ENCODE measurements at places on chromosomes 2 and 18. TPM values are rescaled to one million over a fixed set of nuclear protein-coding genes. Genes with fewer than 3 reads are reported as not detected.
A peak's percentile ranks its signal among the peaks of the same experiment; 100 is the strongest.

Gene CCDC68
- 0.33 TPM for total RNA-seq

Gene DNAH7
- not detected for total RNA-seq

Gene HOXD12
- total RNA-seq = not detected

GRCh38 chr2:122692400-122693083, 937.1 kb downstream of the TSN start:
- no peak overlapping the region for H3K27ac ChIP-seq
- DNase-seq = no peak
- no peaks in the 10 kb centered on the region for H3K36me3 ChIP-seq
- no peaks in the 10 kb centered on the region for H3K4me1 ChIP-seq

DNA sequence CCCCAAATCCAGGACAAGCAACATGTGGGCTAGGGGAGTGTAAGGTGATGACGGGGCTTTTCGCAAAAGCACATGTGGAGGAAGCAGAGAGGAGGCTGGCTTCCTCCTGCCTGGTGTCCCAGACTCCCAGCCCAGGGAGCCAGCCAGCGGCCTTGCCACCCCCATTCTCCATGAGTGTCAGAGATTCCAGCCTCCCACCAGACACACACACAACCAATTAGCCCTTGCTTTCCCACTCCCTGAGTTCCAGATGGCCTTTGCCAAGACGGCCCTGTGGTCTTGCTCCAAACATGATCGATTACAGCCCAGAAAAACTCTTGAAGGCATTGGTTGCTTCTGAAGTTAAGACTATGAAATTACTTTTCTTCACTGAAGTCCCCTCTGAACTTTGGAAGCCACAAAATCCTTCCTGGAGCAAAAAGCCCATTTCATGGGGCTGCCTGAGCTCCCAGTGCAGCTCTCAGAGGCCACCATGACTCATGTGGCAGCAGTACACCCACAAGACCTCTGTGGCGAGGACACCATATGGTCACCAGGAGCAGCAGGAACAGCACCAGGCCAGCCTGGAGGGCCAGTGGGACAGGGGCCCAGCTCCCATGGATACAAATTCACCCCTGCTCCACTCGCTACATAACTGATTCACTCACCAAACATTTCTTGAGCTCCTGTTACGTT, 69.1 kb upstream of the PID1 start:
- H3K4me3 ChIP-seq = no peak overlapping the region
- no peak for DNase-seq
- no peaks in the 10 kb centered on the region for H3K36me3 ChIP-seq
- H3K4me1 ChIP-seq = no peaks in the 10 kb centered on the region
- H3K27ac ChIP-seq = no peak overlapping the region
- no peaks in the 10 kb centered on the region for H3K27me3 ChIP-seq

GRCh38 chr2:104584393-104584792, 269.5 kb upstream of the POU3F3 start:
- H3K36me3 ChIP-seq = no peaks in the 10 kb centered on the region
- no peak for DNase-seq
- no peak overlapping the region for H3K27ac ChIP-seq
- H3K4me3 ChIP-seq = no peak overlapping the region

GRCh38 chr18:21857871-21858270, 117.3 kb downstream of the MIB1 start:
- no peak for DNase-seq
- H3K27me3 ChIP-seq = no peaks in the 10 kb centered on the region
- H3K36me3 ChIP-seq = peaks cover 10% of the 10 kb centered on the region
- no peaks in the 10 kb centered on the region for H3K4me1 ChIP-seq
- H3K4me3 ChIP-seq = no peak overlapping the region

GRCh38 chr2:236580746-236581355, 11.2 kb downstream of the ACKR3 start:
- H3K27me3 ChIP-seq = no peaks in the 10 kb centered on the region
- peaks cover 9% of the 10 kb centered on the region for H3K36me3 ChIP-seq

GRCh38 chr2:209663139-209663538, 108.5 kb upstream of the UNC80 start:
- no peaks in the 10 kb centered on the region for H3K27me3 ChIP-seq
- H3K36me3 ChIP-seq = no peaks in the 10 kb centered on the region
- H3K4me1 ChIP-seq = no peaks in the 10 kb centered on the region
- no peak overlapping the region for H3K27ac ChIP-seq
- no peak for DNase-seq

- H3K27ac ChIP-seq = no peak overlapping the region
- no peak overlapping the region for H3K4me3 ChIP-seq
- DNase-seq = no peak
- no peaks in the 10 kb centered on the region for H3K27me3 ChIP-seq
- H3K36me3 ChIP-seq = no peaks in the 10 kb centered on the region
Observed at GRCh38 chr2:196128749-196129148, 42.6 kb downstream of the STK17B start.

DNA sequence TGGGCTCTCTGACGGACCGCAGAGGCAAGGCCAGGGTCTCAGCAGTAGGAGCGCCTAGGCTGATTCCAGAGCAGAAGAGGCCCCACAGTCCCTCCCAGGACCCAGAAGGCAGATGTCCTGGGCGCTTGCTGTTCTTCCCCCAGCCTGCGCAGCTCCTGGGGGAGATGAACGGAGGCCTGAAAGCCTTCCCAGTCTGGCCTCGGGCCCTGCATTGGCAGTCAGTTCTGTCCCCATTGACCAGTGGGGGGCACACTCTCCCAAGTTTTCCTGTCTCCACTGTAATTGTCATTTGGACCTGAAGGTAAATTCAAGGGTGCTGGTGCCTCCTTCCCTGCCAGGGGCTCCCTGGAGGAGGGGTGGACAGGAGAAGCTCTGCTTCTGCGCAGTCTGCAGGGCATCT, 345.7 kb downstream of the CYP26B1 start:
- H3K4me1 ChIP-seq = no peaks in the 10 kb centered on the region
- no peaks in the 10 kb centered on the region for H3K27me3 ChIP-seq
- H3K27ac ChIP-seq = no peak overlapping the region
- H3K36me3 ChIP-seq = no peaks in the 10 kb centered on the region
- no peak overlapping the region for H3K4me3 ChIP-seq
- DNase-seq = no peak

GRCh38 chr2:127373362-127374083, 14.3 kb downstream of the MAP3K2 start:
- H3K27ac ChIP-seq = no peak overlapping the region
- DNase-seq = no peak
- H3K27me3 ChIP-seq = no peaks in the 10 kb centered on the region
- no peaks in the 10 kb centered on the region for H3K36me3 ChIP-seq
- peaks cover 9% of the 10 kb centered on the region for H3K4me1 ChIP-seq

DNA sequence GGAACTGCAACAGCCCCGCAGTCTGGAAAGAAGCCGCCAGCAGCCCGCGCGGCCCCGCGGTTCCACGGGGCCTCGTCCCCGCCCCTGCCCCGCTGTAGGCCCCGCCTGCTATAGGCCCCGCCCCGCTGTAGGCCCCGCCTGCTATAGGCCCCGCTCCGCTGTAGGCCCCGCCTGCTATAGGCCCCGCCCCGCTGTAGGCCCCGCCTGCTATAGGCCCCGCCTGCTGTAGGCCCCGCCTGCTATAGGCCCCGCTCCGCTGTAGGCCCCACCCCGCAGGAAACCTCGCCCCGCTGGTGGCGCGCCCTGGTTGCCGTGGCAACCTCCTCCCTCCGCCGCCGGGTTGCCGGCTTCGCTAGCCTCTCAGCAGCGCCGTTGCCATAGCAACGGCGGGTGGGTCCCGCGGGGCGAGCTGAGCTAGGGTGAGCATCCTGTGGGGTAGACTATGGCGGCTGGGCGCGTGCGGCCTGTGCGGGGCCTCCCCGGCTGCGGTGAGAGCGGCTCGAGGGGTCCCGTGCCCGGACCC, 12.2 kb upstream of the KIF1A start:
- H3K27ac ChIP-seq = no peak overlapping the region
- peaks cover 10% of the 10 kb centered on the region for H3K27me3 ChIP-seq
- H3K4me3 ChIP-seq = peak overlapping the region; percentile 36
- peaks cover 12% of the 10 kb centered on the region for H3K4me1 ChIP-seq
- peak; percentile 99 for DNase-seq

DNA sequence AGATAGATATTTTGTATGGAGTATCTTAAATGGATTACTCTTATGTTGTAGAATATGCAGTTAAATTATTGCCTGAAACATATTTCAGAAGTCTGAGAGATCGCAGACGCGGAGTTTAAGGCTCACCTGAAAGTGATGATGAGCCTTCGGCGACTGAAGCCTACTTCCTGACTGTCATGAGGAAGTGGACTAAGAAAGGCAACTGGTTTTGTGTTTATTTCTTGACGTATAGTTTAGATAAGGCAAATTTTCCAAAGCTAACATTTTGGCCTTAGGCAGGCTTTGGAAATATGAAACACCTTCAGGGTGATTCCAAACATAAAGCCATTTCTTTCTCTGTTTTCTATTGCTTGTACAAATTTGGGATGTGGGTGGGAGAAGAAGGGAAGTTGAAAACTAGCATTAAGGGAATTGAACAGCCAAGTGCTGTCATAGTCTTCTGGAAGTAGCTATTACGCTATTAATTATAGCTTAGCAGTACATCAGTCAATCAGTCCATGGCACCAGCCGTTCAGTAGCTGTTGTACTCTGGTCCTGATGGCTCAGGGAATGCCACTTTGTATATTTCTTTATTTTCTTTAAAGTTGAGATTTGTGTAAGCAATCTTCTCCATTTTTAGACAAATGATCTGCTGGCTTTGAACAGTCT, 1.5 kb downstream of the GRHL1 start:
- no peak overlapping the region for H3K4me3 ChIP-seq
- H3K27ac ChIP-seq = no peak overlapping the region
- no peak for DNase-seq
- no peaks in the 10 kb centered on the region for H3K27me3 ChIP-seq
